Right kidney (tissue), 9 donors: ENCODE measurements at places on chromosomes 12 and 14.

DNA sequence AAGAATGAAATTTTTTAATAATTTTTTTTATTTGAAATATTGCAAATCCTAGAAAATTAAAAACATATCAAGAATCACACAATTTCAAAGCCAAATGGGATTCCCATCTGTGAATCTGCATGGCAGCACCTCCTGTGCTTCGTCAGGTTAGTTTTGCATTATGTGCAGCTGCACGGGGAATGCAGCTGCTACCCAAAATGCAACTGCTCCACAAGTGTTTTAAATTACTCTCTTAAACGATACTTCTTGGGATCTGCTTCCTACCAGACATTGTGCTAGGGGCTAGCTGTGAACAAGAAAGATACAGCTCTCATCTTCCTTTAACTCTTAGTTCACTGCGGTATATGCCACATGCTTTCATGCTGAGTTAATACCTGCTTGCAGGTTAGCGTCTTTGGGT is 154.2 kb downstream of the CRADD start:
- no peak for DNase-seq

GRCh38 chr12:569803-570434 is 93.3 kb downstream of the NINJ2 start:
- DNase-seq = peak; percentile 81

GRCh38 chr14:43894534-43894933 is 612.5 kb downstream of the FSCB start:
- DNase-seq = no peak

DNA sequence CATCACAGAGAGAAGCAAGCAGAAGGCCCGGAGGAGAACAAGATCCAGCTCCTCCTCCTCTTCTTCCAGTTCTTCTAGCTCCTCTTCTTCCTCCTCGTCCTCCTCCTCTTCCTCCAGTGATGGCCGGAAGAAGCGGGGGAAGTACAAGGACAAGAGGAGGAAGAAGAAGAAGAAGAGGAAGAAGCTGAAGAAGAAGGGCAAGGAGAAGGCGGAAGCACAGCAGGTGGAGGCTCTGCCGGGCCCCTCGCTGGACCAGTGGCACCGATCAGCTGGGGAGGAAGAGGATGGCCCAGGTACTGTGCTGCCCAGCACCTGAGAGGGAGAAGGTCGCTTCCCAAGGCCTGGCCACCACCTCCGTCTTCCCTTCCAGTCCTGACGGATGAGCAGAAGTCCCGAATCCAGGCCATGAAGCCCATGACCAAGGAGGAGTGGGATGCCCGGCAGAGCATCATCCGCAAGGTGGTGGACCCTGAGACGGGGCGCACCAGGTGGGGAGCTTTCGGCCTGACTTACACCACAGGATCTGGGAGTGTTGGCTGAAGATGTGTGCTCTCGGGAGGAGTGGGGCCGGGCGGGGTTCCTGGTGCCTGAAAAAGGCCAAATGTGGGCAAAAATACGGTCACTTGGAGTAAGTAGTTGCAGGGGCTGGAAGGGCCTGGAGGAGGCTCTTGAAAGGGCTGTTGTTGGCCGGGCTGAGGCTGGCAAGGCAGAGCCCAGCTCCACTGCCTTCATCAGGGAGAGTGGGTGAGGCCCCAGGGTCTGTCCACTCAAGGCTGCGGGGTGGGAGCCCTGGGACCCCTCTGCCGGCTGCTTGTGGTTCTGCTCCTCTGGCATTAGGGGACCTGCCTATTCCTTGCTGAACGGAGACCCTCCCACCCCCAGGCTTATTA is 1.4 kb downstream of the ARL6IP4 start:
- no peak for DNase-seq

DNA sequence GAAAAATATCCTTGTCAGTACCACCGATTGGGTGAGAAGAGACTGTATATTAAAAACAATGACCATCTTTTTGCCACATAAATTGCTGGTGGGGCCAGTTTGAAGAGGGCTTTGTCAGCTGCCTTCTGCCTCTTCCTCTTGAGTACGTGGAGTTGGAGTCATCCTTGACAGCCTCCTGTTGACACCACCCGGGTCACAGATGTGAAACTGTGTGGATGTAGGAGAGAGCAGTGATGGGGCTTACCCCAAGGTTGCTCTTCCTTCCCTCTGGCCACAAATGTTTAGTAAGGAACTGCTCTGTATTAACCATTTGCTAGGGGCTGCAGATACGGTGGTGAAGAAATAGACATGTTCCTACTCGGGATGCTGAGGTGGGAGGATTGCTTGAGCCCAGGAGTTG is 12.2 kb downstream of the PTPN11 start:
- no peak for DNase-seq

DNA sequence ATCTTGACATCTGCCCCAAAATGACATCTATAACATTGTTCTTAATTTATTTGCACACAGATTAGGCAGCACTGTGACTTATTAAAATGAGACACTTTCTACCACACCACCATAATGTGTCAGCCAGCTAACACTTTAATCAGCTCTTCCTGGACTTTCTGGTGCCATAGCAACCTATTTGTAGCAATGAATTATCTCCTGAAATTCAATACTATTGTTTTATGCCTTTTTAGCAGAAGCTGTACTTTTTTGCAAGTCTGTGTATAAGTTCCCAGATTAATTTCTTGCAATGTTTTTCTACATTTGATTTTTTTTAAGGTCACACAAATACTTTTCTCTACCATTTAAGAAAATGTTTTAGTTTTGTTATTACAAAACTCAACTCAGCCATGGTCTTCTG is 72.8 kb upstream of the SAV1 start:
- DNase-seq = no peak

DNA sequence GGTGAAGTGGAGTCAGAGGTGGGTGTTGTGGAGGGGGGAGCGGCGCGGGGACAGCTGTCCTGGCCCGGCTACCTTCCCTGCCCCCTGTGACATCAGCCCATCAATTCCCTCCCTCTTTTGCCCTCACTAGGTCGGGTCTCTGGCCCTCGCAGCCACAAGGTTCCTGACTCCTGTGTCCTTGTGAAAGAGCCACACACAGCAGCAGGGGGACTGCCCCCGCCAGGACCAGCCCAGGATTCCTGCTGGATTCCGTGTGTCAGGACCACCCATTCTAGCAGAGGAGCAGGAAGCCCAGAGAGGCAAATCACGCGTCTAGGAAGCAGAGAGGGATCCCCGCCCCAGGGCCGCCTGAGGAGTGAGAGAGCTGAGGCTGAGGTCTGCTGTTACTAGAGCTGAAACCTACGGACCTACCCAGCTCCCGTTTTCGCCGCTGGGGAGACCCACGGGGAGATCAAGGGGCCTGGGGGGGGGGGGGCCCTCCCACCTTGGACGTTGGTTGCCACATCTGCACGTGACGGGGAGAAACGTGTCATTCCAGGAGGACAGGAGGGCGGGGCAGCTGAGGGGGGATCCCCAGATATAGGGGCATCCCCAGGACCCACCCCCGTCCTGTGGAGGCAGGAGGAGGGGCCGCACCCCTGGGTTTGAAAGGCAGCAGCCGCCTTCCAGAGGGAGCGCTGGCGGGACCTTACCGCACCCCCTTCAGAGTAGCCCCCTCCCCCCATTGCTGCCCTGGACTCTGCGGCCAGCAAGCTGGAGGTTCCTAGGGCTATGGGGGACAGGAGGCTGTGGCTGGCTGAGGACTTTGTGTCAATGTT is 12.5 kb upstream of the INF2 start:
- DNase-seq = no peak

GRCh38 chr12:58882826-58883225 is 37.5 kb downstream of the LRIG3 start:
- DNase-seq = no peak

DNA sequence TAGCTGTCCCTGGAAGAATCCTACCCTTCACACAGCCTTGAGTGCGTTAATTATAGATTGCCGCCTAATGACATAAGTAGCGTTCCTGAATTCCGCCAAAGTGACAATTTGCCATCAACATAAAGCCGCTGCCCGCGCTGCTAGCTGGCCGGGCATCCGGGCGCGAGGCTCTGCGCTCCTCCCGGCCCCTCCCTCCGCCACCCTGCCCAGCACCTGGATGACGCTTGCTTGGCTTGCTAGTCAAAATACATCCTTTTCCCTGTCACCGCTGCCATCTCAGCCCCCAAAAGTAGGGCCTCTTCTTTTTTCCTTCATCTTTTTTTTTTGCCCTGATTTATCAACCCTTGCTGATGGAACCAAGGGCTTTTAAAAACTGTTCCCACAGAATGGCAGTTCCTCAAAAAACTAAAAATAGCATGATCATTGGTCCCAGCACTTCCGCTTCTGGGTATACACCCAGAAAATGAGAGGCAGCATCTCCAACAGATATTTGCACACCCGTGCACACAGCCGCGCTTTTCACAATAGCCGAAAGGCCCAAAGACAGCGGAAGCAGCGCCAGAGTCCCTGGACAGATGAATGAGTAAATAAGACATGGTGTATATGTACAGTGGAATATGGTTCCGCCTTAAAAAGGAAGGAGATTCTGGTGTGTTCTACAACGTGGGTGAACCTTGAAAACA is 235.2 kb downstream of the BCL11B start:
- DNase-seq = no peak

DNA sequence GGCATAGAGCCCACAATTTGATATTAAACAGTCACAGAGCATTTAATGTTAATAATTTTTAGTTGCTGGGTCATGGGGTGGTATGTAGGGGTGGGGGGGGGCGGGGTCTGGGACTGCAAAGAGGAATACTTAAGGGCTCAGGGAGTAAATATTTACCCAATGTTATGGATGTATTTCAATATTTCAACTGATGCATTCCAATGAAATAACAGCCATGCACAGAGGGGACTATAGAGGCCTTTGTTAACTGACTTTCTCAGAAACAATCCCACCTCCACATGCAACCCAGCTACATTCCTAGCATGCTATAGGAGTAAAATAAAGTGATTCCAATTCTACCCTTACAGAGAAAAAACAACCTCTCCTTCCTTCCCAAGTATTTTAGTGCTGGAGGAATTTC is 7.9 kb upstream of the BBS10 start:
- no peak for DNase-seq

DNA sequence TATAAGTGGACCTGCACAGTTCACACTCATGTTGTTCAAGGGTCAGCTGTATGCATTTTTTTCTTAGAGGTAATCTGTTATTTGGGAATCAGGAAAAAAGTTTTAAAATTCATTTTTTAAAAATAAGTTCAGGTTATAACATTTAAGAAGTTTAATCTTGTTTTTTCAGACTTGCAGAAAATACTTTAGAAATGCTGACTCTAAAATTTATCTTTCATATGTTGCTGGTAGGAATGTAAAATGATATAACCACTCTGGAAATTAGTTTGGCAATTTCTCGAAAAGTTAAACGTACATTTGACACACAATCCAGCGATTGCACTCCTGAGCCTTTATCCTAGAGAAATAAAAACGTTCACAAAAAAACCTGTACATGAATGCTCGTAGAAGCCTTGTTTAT is 4.7 kb downstream of the VRK1 start:
- no peak for DNase-seq

DNA sequence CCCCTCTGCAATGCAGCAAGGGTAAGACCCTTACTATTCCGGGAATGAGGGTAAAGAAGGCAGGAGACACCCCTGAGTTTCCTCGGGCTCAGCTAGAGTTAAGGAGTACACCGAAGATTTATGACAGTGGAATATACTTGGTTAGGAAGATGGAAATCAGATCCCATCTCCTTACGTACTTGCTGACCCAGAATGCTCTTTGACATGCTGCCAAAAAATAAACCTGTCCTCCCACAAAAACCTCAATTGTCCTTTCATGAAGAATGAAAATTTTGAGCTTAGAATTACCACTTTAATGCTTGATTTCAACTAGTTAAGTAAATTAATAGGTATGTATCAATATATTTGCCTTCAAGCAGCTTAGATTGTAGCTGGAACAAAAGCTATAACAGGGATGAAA is 99.5 kb downstream of the PRIMA1 start:
- no peak for DNase-seq

DNA sequence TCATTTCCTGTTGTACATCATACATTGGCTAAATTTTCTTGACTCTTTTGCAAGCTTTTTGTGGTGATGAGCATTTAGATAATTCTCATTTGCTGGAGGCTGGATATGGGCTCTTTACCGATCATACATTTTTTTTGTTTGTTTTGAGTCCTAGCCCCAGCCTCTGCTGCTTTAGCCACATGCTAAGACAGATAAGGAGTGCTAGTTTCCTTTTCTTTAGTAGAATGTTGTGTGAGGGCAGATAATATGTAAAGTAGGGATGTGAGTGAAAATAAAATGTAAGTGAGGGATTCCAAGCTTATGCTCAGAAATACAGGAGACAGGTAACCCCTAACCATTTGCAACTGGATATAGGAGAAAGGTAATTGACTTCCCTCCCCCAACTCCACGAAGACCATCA is 405.7 kb downstream of the TRHDE start:
- no peak for DNase-seq

- no peak for DNase-seq
These were observed 77.3 kb downstream of the GLT1D1 start for GRCh38 chr12:128930606-128931005.

- no peak for DNase-seq
These were observed 22.3 kb downstream of the MSRB3 start for GRCh38 chr12:65300679-65301349.

- DNase-seq = peak; percentile 10
These were observed 815 bp downstream of the COQ10A start for GRCh38 chr12:56267443-56268071.

DNA sequence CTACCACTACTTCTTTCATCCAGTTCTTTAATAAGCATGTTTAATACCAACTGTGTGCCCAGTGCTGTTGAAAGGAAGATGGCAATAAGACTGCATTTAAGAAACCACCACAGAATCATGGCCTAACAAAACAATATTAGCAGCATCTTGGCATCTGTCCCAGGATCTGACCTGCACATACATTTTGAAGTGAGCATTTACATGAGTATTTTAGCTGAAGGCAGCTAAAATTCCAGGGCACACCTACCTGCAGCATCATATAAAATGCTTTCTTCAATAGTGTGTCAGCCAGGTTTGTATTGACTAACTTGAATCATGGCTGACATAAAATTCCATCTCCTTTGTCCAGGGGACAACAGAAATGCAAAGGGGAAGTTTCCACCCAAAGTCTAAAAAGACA is 65.0 kb upstream of the ARHGAP5 start:
- DNase-seq = no peak

- no peak for DNase-seq
These were observed 379.2 kb upstream of the OR4E1 start for GRCh38 chr14:22052795-22053194.

DNA sequence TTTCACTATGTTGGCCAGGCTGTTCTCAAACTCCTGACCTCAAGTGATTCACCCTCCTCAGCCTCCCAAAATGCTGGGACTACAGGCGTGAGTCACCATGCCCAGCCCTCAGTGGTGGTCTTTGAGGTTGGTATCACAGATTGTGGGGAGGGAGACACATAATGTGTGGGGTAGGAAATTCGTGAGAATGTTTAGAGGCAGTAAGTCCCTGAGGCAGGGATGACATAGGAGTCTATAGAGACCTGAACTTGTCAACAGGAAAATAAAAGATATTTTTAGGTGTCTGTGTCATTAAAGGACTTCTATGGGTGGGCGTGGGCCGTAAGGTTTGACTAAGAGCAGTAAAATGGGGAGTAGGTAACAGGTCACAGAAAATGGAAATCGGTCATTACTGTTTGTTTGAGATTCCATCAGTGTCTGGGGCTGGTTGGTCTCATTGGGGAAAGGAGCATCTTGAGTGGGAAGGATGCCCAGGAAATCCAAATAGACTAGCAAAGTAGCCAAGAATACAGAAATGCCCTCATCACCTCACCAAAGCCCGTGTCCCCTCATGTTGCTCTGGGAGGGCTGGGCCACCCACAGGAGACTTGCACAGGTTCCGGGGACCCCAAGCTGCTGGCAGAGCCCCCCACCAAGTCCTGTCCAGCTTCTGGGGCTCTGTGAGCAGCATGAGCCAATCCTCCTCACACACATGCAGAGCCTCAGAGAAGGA is 63.6 kb upstream of the BCL2L14 start:
- no peak for DNase-seq
